Stimulated activated CD8-positive, alpha-beta memory T cell treated with anti-CD3 and anti-CD28 coated beads, Interleukin-7, amount 100 ng/mL, for 48 hours (primary cell): ENCODE measurements at places on chromosomes 4 and X.

DNA sequence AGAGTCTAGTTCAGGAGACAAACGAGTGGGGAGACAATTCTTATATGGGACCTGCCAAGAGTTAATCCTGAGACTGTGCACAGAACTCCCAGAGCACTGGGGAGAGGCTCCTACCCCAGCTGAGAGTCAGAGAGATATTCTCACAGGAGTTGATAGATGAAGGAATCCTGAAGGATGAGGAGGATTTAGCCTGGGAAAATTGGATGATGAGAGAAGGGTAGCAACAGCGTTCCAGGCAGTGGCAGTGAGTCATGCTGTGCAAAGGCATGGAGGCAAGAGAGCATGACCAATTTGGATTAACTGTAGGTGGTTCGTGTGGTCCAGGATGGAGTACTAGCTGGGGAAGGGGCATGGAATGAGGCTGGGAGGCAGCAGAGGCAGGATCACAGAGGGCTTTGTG is 318.6 kb downstream of the LDB2 start:
- no peak for DNase-seq

DNA sequence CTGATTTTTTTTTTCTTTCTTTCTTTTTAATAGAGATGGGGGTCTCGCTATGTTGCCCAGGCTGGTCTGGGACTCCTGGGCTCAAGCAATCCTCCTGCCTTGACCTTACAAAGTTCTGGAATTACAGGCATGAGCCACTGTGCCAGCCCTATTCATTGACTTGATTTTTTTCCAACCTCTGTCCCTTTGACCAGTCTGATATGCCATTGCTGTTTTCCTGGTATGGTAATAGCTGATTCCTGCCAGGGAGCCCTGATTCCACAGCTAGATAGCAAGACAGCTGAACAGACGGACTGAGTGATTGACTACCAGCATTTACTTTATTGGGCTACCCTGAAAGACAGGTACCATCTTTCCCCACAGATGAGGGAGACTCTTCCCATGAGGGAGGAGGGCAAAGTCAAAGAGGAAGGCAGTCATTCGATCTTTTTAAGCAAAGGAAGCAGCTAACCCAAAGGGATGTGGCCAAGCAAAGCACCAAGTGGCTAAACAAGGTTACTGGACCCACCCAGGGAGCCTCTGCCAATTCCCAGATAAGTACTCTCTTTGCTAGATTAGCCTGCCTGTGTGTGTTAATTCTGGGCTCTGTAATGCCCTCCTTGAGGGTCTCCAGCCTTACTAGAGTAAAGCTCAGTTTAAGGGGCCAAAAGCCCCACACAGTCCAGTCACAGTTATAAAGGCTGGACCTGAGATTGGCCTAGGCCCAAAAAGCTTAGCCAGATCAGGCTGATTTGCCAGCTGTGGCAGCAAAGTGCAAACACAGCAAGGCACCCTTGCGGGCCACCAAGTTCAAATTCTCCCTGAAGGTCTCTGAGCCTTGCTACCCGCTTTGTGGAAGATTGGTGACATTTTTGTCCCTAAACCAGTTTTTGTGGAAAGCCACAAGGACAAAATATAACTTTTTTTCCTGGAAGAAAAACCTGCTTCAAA is 192.4 kb upstream of the GPC4 start:
- no peak for DNase-seq

- DNase-seq = no peak
Measured at GRCh38 chrX:63258144-63258543, 93.0 kb downstream of the SPIN4 start.

DNA sequence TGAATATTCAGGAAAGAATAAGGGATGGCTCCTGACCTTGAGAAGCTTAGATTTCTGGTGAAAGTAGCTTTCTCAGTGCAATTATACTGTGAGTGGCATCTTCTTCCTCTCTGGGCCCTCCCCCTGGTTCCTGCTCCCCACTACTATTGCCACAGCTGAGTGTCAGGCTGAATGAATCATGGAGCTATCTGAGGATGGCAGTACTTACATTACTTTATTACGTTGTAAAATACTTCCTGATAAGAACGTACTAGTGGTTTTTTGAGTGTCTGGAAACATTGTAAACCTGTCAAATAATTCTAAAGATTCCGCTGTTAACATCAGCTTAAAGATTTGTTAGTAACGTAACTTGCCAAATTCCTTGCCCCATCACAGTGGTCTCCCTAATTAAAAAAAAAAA is 36.2 kb downstream of the ARHGAP10 start:
- no peak for DNase-seq

DNA sequence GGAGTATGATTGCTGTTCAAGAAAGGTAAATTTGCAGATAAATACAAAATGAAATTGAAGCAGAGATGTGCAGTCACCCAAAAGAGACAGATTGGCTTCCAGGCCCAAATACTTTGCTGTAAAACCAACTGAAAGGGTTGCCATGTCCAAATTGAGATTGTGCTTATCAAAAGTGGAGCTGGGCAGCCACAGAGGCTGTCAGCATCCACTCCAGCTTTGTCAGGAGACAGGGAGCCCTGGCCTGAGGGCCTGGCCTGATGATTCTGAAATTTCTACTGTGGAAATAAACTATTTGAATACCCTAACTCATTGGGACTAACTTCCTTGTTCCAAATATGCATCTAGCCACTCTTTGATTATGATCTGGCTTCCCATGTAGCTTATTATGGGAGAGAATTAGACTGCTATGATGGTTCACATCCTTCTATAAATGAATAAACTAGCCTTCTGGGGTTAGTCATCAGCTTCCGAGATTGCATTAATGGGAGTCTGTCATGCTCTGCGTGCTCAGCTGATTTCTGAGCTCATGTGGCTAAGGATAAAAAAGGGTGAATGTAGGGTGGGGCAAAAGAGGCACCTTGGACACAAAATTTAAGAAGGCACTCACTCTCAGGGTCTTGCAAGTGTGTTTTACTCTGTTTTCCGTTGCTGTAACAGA is 48.2 kb downstream of the SLC34A2 start:
- no peak for DNase-seq

DNA sequence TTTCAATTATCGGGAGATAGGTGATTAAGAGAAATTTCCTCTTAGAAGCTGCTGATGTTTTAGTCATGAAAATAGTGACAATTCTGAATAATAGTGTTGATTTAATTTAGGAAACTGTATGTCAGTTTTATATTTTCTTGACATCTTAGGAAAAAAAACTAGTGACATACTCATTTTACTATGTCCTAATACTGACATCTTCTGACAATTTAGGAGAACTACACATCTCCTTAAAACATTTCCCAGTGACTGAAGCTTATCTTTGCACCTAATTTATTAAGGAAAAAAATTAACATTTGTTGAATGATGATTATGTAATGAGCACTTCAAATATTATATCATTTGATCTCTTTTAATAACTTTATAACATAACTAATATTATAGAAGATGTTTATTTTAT is 42.0 kb upstream of the RBMXL3 start:
- no peak for DNase-seq

GRCh38 chrX:114580336-114580735 is 3.5 kb upstream of the HTR2C start:
- no peak for DNase-seq

GRCh38 chr4:86970447-86971354 is 35.9 kb downstream of the AFF1 start:
- no peak for DNase-seq

- no peak for DNase-seq
Measured at GRCh38 chr4:25725870-25726269, 70.2 kb downstream of the SLC34A2 start.
